ENCODE measurements at places on chromosomes 3 and 15.

DNA sequence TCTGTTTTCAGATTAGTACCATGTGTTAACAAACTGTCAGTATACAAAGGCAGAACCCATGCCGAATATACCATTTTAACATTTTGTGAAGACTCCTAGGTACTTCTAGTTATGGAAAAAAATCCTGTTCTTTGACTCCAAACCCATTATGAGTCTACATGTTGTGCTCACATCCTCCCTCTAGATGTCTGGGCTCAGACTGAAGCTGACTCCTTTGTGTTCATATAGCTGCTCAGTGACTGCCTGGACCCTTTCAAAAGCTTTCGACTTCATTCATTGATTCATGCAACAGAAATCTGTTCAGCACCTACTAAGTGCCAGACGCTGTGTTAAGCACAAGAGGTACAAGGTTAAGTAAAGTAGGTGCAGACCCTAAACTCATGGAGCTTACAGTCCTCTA, 60.5 kb downstream of the MEGF11 start:
- DNase-seq = no peak

GRCh38 chr15:92586966-92587365, 68.6 kb downstream of the FAM174B start:
- DNase-seq = no peak

- no peak for DNase-seq
Measured at GRCh38 chr15:39599871-39600270, 19.0 kb downstream of the THBS1 start.

DNA sequence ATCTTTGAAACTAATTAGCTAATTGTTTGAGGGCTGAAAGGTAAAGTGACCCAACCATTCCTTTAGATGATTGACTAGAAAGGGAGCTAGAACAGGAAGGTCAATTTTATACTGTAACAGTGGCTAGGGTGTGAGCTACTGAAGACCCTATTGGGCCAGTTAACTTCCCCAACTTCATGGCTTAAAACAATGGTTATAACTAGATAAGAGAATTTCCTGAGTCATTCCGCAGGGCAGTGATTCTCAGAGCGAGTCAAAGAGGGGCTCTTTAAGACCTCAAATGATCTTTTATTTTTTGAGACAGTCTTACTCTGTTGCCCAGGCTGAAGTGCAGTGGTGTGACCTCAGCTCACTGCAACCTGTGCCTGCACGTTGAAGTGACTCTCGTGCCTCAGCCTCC, 33.7 kb upstream of the TTBK2 start:
- no peak for DNase-seq

- no peak for DNase-seq
Measured at GRCh38 chr3:123909785-123910184, 25.7 kb upstream of the MYLK start.

DNA sequence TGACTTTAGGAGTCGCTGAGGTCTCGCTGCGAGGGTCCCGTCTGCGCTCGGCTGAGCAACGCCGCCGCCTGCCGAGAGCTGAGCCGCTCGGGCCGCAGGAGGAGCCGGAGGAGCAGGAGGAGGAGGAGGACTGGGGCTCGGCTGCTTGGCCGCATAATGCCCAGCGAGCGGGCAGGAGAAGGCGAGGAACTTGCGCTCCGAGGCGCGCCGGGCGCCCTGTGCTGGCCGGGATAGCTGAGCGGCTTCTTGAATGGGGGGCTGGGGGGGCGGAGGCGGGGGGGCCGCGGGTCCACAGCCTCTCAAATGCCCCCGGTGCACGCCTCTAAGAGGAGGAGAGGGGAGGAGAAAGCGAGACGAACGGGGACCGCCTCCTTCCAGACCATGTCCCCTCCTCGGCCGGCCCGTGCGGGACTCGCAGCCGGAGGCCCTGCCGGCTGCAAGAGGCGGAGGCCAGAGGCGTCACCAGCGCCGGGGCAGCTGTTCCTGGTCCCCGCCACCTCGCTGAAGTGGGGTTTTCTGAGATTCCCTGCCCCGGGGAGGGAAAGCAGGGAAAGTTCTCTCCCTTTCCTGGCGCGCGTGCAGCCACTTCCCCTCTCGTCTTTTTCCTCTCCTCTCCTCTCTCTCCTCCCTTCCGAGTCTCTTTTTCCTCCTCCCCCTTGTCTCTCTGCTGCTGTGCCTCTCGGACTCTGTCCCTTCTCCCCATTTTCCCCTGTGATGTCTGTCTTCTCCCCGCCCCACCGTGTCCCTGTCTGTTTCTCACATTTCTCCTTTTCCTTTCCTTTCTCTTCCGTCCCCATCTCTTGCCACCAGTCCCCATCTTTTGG, at the start of gene ADAMTS9:
ADAMTS9 (minus strand) TSS at position 220 of the 824 bp plus-strand sequence. CDS start 343 bp downstream, outside the sequence.
- no peak for DNase-seq

- DNase-seq = no peak
Measured at GRCh38 chr3:100650651-100651619, 41.5 kb downstream of the ADGRG7 start.

GRCh38 chr3:124767264-124767663, 37.0 kb downstream of the UMPS start:
- DNase-seq = no peak

DNA sequence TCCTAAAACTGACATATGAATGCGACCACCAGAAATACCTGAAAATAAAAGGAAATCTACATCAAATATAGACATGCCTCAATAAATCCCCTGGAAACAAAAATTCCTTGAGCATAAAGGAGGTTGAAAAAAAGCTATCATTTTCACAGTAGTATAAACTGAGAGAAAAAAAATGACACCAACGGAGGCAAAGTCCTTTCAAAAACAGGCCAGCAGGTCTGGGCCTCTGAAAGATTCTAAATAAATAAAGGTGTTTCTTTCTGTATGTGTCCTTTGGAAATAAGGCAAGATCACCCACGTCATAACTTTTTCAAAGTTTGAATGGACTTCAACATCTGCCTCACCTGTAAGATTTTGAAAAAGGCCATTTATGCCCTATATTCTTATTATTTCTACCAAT, 5.0 kb downstream of the CLPX start:
- no peak for DNase-seq
